ENCODE measurements at places on chromosomes 1 and 21.

DNA sequence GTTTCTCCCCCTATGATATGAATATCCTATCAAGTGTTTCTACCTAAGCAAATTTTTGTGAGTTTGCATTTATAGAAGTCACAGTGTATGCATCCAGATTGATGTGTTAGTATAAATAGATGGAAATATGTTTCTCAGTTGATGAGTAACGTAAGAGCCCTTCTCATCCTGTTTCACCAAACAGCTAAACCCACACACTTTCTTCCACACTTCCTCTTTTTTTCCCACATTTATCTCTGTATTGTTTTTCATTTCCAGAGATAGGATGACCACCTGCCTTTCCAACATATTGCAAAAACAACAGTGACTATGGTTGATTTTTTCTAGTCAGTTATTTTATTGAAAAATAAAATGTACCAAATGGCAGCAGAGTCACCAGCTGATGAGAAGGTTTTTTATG, 490.1 kb downstream of the NEGR1 start:
- DNase-seq: no peak

DNA sequence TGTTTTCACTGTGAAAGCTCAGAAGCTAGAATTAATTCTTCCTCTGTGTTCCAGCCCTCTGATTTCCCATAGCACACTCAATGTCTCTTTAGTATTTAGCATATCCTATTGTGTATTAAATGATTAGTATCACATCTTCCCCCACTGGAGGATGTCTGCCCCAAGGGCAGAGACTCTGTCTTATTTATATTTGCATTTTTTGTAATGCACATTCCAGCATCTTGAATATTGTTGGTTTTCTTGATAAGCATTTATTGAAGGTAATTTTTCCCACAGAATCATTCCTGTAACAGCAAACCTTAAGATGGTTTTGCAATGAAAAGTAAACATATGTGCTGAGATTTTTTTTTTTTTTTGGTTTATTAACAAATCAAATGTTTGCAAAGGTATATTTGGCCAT, 34.1 kb downstream of the CENPF start:
- DNase-seq: no peak

- DNase-seq: no peak
Observed at GRCh38 chr1:212669600-212669999, 30.0 kb downstream of the BATF3 start.

DNA sequence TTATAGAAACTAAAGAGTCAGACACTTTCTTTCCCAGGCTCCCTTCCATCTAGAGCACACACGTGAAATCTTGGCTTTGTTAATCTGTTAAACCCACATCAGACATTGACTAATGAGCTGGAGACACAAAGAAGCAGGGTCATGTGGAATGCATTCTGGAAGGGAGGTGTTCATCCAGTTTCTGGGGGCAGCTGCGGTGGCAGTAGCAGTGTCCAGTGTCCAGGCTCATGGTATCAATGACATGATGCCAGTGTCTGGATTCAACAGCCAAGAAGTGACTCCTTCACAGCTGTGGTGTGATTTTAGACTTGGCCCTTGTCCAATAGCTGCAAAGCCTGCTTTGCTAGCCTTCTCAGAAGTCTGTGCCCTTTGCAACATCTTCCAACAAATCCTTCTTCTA, 95.2 kb downstream of the NTPCR start:
- DNase-seq: no peak

DNA sequence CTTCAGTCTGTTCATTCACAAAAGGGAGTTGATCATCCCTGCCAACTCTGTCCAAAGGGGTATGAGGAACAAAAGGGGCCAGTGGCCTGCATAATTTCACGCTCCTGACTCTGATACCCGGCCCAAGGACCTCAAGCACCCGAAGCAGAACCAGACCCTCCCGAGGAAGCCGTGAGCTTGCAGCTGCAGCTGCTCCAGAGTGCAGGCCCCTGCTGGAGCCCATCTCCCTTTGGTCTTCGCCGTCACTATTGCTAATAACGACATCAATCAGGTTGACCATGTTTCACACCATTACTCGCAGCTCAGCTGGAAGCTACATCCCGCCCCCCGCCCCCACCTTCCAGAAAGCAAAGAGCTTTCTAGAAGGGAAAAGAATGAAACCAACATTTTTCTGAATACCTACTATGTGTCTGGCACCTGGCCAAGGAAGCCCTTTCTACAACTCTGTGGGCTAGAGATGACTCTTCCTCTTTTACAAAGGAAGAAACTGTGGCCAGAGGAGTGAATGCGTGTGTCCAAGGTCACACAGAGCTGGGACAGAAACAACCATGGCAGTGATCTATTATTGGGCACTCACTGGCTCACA, 5.5 kb downstream of the NKAIN1 start:
- DNase-seq: no peak

- no peak for DNase-seq
Observed at GRCh38 chr1:244052016-244052727, 1.1 kb downstream of the ZBTB18 start.
